Right hindlimb (tissue), 1 donor: ENCODE measurements at places on chromosomes 6 and 20.

GRCh38 chr6:137361701-137362100, 132.5 kb downstream of the OLIG3 start:
- no peak for DNase-seq

DNA sequence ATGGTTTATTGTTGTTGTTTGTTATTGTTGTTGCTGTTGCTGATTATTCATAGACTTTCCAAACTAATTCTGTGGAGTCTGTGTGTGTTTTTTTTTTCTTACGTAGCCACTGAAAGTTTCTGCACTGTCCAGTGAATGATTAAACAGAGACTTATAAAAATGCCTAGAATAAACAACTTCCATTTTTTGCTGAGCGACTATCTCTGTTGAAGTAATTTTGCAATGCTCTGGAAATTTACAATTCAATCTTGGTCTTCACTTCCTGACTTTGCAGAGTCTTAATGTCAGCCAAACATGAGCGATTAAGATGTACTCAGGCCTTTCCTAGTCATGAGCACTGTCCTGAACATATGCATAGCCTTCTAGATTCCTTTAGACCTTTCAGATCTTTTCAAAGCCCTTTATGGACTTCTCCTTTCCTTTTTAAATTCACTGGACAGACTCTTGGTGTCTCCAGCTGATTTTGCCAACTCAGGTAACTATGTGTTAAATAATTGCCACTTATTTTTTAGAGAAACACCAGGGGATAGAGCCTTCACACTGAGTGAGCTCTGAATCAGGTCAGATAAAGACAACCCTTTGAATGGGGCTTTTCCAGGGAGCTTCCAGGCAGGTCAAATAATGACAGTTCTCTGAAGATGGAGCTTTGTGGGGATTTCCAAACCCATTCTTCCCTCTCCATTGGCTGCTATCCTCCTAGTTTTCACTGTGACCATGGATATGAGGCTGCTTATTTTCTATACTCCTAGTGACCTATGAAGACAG, 622.8 kb upstream of the EPHA7 start:
- no peak for DNase-seq

DNA sequence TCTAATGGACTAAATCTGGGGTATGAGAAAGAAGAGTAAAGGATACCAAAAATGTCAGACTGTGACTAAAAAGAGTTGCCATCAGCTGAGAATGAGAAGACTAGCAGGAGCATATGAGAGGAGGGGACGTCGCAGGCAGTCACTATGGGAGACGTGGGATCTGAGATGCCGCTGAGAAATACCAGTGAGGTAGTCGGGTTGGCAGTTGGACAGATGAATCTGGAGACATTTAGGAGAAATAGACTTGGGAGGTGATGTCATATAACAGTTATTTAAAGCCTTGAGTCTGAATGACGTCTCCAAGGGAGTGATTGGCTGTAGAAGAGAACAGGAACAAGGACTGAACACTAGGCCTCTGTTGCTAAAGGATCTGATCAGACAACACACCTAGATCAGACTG, 51.5 kb upstream of the TRIM26 start:
- no peak for DNase-seq

GRCh38 chr6:136644597-136644952, 94.4 kb upstream of the MAP7 start:
- DNase-seq, result no peak

DNA sequence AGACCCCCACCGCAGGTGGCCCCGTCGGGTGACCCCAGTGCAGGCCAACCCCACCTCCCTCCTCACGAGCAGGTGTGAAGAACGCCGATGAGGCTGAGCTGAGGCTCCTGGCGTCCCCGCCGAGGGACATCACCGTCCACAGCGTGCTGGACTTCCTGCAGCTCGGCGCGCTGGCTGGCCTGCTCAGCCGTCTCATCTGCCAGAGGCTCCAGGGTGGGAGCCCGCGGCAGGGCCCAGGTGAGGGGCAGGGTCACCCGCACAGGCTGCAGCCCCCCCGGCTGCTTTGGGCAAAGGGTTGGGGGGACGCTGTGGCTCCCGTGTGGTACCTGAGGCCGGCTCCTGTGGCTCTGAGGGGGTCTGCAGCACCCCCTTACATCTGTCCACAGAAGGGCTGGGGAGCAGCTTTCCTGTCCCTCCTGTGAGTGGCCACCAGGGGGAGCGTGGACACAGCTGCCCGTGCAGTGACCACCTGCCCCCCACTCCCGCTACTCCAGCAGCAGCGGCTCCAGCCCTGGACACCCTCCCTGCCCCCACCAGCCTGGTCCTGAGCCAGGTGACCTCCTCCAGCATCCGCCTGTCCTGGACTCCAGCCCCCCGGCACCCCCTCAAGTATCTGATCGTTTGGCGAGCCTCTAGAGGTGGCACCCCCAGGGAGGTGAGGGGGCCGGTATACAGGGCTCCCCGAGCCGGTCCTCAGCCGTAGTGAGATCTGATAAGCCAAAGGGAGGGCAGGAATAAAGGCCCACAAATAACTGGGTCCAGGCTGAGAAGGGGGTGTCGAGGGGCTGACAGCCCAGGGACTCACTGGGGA, 16.5 kb downstream of the COL20A1 start:
- DNase-seq, result peak; percentile 72
